ENCODE measurements at places on chromosomes 2 and 18.

GRCh38 chr2:132936791-132937190, 266.8 kb upstream of the LYPD1 start:
- no peak for DNase-seq

DNA sequence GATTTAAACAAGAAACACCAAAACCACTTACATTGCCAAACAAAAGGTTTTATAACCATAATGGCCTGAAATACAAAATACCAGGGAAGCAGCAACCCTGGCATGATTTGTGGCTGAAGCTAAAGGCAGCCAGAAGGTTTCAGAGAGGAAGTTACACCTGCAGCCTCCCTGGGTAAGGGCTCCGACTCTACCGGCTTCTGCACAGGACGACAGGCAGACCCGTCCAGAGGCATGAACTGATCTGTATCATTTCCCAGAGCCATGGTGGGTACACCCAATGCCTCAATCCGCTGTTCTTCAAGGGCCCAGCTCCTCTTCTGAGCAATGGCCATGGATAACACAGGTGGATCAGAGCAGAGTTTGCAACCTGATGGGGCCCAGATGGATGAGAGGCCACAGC, 71.6 kb downstream of the PXDN start:
- DNase-seq, result no peak

DNA sequence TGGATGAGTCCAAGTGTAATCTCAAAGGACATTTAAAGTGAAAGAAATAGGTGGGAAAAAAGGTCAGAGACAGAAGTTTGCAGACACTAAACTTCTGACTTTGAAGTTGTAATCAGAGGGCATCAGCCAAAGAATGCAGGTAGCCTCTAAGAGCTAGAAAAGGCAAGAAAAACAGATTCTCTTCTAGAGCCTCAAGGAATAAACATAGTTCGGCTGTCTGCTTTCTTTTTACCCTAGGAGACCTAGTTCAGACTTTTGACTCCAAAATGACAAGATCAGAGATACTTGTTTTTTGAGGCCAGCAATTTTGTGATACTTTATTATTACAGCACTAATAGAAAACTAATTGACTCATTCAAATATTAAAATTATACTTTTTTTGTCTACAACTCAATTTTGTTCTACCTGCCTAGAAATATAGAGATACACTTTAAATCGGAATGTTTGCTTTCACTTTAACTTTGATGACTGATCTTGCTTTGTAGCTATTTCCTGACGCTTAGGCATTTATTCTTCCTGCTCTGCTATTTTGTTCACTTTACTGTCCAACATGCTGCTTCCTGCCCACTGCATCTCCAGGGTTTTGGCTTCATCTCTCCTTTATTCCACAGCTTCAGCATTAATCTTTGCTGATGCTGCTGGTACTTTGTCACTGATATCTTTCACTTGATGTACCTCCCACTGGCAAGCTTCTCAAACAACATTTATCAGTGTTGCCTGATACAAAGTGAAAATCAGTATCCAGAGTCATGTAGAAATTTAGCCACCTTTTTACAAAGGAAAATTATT, 272.5 kb downstream of the DSEL start:
- no peak for DNase-seq

GRCh38 chr18:6001867-6002266, 106.5 kb upstream of the TMEM200C start:
- DNase-seq, result no peak

DNA sequence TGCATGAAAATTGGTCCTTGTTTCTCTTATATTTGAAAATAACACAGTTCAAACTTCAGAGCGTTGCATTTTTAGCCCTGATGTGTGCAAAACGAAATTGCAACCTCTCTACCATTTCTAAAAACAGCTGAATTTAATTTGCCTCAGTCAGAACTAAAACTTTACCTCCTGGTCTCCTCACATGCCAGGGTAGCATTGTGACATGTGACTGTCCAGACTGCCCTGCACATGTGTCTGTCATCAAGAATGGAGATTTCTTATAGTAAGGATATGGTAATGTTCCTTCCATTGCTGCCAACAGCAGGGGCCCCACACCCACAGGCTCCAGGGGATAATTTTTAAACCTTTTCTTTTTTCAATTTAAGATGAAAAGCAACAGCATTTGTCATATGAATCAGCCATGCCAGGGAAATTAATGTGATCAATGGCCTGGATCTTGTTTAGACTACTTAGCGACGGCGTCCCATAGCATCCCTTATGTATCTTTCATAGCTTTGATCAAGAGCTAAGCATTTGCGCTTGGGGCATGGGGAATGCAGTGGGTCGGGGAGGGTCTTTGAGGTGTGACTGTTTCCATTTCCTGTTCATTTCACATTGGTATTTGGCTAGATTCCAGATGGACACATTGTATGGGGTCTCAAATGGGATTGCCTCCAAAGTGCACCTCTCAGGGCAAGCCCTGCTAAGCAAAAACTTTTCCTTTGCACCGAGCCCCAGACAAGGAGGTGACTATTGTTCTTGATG, 92.4 kb upstream of the RASGRP3 start:
- no peak for DNase-seq

GRCh38 chr2:200005675-200006074, 50.3 kb downstream of the MAIP1 start:
- DNase-seq, result no peak

- DNase-seq, result no peak
Observed at GRCh38 chr18:47883771-47884413, 46.6 kb downstream of the SMAD2 start.

DNA sequence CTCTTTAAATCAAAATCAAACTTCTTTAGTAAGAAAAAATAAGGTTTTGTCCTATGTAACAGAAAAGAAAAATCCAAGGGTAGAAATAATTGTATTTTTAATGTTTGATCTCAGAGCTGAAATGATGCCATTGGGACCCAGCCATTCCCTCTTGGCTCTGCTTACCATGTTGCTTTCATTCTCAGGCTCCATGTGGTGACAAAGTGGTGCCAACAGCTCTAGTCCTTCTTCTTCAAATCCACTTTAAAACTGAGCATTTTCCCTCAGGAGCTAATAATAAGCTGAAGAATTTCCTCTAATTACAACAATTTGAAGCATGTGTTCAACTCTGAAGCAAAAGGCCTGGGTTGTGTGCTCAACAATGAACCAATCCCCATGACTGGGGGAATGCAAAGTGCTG, 327.9 kb downstream of the EN1 start:
- DNase-seq, result no peak

Data from CD4-positive, alpha-beta T cell treated with Interleukin-15 for 1 hour (primary cell).